ENCODE measurements at places on chromosomes 6 and 20.

DNA sequence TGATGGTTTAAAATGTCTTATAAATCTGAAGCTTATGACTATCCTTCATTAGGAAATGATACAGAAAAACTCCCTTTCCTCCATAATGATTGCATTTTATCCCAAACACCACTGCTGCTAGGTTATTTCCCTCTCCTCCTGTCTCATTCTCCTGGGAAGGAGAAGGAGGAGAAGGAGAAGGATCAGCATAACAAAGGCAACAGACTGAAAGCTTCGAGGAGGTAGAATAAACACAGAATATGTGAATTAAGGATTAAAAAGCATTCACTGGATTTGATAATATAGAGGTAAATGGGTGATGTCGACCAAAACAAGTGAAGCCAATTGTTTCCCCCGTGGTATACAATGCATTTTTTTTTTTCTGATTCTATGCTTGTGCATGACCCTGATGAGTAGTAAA is 82.0 kb downstream of the WASF1 start:
- no peak for DNase-seq

DNA sequence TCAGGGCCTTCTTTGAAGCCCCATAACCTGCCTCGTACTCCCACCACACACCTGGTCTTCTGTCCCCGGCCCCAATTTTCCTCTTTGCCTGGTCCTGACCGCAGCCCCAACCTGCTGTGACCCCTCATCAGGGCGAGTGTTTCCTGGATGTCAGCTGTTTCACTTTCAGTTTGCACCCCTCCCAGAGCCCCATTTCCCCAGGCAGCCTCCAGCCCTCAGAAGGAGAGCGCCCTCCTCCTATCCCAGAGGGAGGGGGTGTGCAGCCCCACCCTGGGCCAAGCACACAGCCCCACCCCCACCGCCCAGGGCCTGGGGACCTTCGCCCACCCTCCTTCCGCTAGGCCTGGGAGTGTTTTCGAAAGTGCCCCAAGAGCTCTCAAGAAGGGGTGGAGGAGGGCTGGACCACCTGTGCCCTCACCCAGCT is 1.5 kb downstream of the BAK1 start:
- DNase-seq = no peak

- DNase-seq = no peak
Observed at GRCh38 chr6:54981647-54982046, 135.1 kb downstream of the FAM83B start.

DNA sequence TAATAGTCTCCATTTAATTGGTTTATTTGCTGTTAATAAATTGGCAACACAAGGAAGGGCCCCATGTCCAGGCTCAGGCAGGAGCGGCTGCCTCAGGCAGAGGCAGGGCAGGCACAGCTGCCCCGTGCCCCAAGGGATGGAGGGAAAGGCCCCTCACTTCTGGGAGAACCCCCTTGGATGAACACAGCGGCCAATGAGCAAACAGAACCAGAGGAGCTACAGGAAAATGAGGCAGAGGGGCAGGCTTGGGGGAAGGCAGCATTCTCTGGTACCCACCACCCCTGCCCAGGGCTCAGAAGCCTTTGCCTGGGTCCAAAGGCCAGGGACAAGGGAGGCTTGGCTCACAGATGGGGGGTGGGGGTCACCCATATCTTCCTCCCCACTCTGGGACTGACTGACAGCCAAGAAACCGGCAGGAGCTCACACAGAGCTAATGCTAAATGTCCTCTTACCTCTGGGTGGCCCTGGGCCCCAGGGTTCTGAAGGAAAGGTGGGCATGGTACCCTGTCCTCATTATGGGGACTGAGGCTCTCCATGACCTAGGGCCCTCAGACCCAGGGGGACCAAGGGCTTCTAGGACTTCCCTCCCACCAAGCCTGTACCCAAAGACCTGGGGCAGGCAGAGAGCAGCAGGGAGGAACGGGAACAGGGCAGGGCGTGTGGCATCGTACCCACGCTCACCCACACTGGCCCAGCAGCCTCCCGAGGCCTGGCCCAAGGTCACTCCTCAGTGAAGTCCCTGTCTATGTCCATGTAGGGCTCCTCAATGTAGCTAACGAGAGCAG is 47.0 kb downstream of the MYH7B start:
- DNase-seq = no peak

GRCh38 chr6:1554141-1554475 is 55.6 kb upstream of the FOXC1 start:
- DNase-seq = no peak

DNA sequence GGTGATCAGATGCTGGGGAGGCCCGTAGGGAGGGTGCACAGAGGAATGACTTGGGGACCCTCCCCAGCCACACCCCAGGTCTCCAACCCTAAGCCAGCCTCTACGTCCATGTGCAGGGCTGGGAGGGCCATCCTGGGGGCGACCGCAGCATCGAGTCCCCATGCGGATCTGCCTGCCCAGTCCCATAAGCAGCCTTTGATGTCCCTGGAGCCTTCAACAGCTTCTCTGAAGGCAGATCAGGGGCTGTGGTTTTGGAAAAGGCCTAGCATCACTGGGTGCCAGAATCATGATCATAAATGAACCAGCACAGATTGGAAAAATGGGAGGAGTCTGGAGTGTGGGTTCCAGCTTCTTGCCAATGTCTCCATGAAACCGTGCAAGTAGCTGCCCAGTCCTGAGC is 22.9 kb downstream of the TOX2 start:
- no peak for DNase-seq

DNA sequence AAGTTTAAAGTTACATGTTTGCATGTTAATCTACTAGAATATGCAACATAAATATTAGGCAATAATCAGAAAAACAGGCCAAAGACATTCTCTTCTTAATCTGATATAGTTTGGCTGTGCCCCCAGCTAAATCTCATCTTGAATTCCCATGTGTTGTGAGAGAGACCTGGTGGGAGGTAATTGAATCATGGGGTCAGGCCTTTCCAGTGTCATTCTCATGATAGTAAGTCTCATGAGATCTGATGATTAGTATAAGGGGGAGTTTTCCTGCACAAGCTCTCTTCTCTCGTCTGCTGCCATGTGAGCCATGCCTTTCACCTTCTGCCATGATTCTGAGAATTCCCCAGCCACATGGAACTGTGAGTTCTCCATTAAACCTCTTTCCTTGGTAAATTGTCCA is 1241.7 kb upstream of the ADGRB3 start:
- no peak for DNase-seq

- DNase-seq = peak; percentile 96
Observed at GRCh38 chr6:291697-292505, at the start of gene DUSP22. DUSP22 (plus strand) TSS chr6:292487; CDS start chr6:292540, 53 bp downstream.

GRCh38 chr20:49475292-49476015 is 7.0 kb downstream of the KCNB1 start:
- DNase-seq = no peak

DNA sequence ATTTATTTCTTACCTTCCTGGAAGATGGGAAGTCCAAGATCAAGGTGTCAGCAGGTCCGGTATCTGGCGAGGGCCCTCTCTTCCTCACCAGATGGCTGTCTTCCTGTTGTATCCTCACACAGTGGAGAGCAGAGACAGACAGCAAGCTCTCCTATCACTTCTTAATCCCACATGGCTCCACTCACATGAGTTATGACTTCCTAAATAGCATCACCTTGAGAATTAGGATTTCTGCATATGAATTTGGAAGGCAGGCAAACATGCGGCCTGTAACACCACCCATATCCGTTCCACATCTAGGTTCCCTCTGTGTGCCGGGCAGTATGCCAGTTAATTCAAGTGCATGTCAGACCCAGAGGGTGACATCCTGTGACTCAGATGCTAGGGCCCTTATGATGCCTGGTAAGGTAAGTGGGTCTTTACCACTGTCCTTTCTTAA is 2.1 kb downstream of the RAET1E start:
- DNase-seq = no peak

GRCh38 chr6:39876826-39877225 is 57.4 kb downstream of the MOCS1 start:
- DNase-seq = no peak

- DNase-seq = peak; percentile 56
Observed at GRCh38 chr20:22389836-22390542, 194.4 kb downstream of the FOXA2 start.

DNA sequence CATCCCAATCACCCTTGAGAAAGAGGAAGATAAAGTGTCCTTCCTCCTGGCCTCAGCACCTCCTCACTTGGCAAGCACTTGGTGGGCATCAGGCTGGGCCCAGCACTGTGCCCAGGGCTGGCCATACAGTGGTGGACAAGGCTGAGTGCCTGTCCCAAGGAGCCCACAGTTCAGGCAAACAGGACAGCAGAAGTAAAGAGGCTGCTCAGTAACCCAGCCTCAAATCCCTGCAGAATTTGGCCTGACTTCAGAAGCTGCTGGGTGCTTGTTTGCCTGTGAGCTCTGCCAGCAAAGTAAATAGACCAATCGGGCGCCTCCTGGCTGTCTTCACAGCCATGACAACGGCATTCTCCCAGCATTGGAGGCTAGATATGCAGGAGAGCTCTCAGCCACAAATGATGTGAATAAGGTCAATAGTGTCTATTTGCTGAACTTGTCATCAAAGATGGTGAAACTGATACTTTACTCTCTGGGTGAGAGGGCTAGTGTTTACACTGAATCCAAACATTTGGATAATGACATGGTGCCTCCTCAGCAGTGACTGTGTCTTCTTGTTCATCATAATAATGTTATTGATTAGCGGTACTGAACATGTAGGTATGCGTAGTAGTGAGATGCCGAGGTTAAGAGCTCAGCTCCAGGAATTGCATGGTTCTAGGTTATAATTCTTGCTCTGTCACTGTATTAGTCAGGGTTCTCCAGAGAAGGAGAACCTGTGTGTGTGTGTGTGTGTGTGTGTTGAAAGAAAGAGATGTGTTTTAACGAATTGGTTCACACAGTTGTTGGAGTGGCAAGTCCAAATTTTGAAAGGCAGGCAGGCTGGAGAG is 36.9 kb upstream of the FANCE start:
- peak; percentile 78 for DNase-seq

DNA sequence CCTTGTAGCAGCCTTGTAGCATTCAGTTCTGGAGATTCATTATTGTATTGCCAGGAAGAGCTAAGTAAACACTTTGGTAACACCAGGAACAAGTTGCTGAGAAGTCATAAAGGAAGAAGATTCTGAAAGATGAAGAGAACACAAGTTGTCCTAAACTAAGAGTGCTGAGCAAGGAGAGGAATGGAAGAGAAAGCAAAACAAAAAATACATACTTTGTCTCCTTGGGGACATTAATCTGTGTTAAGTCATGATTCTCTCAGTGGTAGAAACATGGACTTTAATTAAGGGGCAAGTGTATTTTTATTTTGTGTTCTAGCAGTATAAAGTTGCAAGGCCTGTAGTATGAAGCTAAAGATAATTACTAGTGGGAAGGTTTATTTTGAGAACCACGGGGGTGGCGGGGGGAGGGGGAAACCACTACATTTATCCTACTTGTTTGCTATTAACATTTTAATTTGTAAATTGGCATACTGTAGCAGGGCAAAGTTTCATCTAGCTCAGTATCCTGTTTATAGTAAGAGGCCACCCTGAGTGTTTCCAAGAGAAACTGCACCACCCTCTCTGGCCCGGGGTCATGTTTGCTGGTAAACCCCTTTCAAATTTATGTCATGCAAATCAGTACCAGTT is 463.0 kb downstream of the CDKAL1 start:
- DNase-seq = no peak

DNA sequence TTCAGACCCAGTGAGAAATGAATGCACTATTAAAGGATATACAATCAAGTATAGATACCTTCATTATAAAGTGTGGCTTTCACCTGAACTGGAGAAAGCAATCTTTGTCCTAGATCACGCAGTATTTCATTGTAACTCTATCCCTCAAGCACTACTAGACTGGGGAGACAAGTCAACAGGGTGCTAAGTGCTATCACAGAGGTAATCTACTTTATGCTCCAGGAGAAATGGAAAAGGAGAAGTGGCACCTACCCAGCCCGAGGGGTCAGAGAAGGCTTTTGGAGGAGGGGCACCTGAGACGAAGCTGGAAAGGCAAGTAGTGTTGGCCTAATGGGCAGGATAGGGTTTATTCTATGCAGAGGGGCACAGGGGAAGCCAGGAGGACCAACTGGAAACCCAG is 17.1 kb downstream of the ZHX3 start:
- DNase-seq = no peak

DNA sequence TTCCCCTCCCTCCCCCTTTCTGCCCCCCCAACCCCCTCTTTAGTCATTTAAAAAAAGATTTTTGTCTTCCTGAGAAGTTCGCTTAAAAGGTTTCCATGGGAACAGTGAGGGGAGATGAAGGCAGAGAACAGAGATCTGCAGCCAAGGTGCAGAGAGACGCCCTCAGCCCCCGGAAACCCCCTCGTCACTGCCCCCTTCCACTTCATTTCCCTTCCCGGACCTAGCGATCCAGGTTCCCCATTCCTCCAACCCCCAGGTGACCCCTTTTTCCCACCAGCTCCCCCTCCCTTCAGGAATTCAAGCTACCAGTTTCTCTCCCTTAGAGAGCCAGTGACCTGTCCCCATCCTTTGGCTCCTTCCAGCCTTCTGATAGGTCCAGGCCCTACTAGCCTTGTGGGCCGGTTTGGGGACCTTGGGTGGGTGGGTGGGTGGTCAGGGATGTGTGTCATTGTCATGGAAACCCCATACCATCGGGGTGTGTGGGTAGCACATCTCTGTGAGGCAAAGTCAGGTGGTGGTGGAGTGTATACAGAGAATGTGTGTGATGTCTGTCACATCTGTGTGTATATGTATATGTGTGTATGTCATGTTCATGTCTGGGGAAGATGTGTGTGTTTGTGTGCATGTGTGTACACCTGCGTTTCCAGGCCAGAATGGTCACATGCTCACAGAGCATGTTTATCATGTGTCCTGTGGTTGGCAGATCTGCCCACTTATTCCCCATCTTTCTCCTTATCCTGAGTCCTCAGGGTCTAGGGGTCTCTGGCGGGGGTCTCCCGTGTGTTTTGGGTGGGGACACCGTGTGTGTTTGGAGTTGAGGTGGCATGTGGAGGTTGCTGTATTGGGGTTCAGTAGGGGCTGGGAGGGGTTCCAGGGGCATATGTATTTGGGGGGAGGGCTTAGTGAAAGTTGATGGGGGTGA is 7.0 kb downstream of the SYNGAP1 start:
- DNase-seq = no peak

GRCh38 chr6:134132494-134133141 is 80.2 kb upstream of the SLC2A12 start:
- no peak for DNase-seq

- no peak for DNase-seq
Observed at GRCh38 chr6:29651413-29652197, 5.3 kb upstream of the MOG start.

- DNase-seq = no peak
Observed at GRCh38 chr6:135291288-135292076, 110.4 kb downstream of the MYB start.

DNA sequence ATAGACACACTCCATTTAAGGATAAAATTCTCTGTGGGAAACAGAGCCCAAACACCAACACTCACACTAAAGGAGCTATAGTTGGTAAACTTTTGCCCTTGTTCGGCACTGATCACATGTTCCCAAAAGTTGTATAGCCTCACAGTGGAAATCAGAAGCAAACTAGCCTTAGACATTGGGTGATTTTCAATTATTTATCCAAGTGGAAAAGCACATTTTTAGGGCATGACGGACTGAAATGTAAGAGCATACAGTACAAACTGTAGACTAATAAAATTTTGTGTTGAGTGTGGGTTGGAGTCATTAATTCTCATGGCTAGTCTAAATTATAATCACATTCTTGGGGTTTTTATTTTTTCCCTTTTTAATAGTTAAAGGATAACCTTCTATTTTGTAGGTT is 202.4 kb downstream of the MOXD1 start:
- DNase-seq = no peak

- no peak for DNase-seq
Observed at GRCh38 chr6:111027219-111027618, 45.4 kb downstream of the RPF2 start.

GRCh38 chr6:108711071-108711470 is 137.2 kb upstream of the ARMC2 start:
- no peak for DNase-seq

- DNase-seq = no peak
Observed at GRCh38 chr6:113971741-113972140, 793 bp upstream of the HDAC2 start.

Data from pancreas (tissue), 10 donors.